HS-27A (cell line): ENCODE measurements at places on chromosomes 13 and 19.

- no peak for DNase-seq
Measured at GRCh38 chr19:56106397-56106849, 14.7 kb downstream of the ZNF787 start.

GRCh38 chr13:98772794-98773452, 20.5 kb upstream of the SLC15A1 start:
- DNase-seq = no peak

DNA sequence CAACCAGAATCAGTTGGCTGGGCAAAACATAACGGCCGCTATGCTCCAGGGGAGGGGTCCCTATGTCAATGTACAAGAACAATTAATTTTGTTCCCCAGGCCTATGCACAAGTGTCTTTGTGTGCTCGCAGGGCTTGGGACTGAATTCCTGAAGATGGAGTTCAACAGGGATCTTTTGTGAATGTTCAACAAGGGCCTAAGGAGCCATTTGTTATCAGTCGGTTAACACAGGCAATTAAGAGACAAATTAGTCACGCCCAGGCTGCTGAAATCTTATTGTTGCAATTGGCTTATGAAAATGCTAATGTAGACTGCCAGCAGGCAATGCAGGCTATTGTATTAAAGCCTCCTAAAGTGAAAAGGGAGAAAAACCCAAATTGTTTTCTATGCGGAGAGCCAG, 117.5 kb downstream of the ZNF429 start:
- no peak for DNase-seq

DNA sequence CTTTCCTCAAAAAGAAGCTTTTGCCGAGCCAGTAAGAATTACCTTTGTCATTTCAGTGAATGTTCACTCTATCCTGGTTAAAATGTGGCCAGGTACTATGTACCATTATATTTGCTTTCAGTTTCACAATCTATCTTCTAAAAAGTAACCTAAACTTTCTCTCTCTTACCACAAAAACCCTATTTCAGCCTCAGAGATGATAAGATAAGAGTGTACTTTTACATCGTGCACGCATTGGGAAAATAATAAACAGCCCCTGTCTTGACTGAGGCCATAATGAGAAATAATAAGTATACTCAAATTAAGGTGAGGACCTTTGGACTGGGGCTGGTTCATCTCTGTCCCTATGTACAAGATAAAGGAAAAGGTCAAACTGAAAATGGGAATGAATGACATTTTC, 77.7 kb downstream of the ZNF726 start:
- no peak for DNase-seq

DNA sequence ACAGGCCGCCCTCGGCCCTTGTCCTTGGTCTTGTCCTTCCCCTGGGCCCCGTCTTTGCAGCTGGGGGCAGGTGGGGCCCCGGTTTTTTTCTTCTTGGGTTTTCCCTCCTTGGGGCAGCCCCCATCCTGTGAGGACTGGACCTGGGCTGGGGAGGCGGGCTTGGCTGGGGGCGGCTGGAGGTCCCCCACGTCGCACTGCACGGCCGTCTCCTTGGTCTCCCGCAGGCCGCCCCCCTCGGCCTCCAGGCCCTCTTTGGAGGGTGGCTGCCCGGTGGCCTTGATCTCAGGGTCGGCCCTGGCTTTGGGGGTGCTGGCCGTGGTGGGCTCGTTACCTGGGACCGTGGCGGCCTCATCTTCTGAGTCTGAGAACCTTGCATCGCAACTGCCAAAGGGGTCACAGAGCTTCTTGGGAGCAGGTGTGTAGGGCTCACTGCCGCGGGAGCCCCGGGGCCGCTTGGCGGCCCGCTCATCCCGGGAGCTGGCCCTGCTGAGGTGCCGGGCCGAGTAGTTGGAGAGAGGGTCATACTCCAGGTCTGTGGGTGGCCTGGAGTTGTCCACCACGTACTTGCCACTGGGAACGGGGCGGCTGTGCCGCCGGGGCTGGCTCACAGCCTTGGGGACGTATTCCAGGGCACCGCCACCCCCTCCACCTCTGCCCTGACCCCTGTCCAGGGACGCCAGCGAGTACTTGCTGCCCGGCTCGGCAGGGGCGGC, 15.6 kb upstream of the ATP8B3 start:
- DNase-seq = no peak

DNA sequence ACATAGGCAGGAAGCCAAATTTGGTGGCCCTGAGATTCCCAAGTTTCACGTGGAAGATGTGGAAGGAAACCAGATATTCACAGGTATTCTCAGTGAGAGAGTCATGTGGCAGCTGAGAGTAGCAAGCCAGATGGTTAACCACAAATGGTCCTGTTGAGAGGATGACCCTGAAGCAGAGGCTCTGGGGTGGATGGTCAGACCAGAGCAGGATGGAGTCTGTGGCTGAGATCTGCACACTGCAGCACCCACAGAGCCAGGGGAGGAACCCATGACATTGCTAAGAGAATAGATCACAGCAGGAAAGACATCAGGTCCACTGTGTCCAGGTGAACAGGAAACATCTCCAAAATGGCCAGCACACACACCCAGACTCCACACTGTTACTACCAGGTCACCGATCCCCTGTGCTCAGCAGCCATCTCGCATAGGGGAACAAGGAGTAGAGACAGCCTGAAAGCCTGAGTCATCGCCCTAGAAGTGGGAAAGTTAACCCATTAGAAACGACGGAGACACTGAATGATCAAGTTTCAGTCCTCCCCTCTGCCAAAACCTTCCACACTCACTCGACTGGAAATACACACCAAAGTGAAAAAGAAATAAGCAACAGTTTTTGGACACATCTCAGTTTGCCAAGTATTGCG, 160.0 kb downstream of the RBM26 start:
- DNase-seq = no peak

DNA sequence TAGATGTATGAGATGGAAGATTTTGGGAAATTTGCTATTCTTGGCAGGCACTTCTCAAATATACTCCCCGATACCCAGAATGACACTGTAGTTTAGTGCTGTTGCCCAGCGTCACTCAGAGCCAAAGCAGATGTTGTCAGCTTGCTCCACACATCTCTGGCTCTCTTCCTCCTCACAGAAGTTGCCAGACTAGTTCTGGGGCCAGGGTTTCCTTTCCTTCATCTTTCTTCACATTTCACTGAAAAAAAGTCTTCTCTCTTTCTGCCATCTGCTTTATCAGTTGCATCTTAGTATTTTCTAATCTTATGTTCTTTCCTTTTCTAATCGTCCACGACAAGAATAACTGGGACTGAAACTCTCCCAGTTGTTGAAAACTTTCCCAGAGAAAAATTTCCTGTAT, 251.4 kb downstream of the RGCC start:
- no peak for DNase-seq
